ENCODE measurements at places on chromosomes 11 and 22.
A peak's percentile ranks its signal among the peaks of the same experiment; 100 is the strongest.

DNA sequence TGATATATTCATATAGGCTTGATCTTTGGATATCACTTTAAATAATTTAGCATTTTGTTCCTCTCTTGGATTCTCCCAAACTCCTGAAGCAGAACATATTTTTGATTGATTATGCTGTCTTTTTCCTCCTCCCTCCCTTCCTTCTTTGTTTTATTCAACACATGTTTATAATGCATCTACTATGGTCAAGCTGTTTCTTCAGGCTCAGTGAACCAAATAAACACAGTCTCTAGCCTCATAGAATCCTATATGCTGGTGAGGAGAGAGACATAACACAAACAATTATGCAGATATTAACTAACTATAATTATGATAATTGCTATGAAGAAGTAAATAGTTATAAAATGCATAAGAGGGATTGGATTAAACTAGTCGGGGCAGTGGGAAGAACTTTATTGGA is 1023.6 kb upstream of the RAG2 start:
- DNase-seq: no peak

GRCh38 chr11:134911514-134912180 is 499.6 kb upstream of the B3GAT1 start:
- no peak for DNase-seq

GRCh38 chr11:83122050-83122449 is 34.9 kb upstream of the PCF11 start:
- no peak for DNase-seq

DNA sequence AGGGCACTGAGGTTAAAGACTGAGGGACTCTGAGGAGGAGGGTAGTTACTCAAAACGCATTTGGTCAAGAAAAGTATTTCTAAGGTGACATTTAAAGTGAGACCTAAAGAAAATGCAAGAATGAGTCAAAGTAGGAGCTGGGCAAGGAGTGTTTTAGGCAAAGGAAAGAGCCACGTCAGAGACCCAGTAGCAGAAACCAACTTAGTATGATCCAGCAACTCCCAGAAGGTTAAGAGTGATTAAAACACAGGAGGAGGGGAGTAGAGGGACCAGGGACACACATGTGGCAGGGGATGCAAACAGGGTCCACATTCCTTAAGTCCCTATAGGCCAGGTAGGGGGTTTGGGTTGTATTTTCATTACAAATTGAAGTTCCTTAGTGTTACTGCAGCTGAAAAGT is 24.3 kb upstream of the CCDC34 start:
- DNase-seq: no peak

- no peak for DNase-seq
Measured at GRCh38 chr11:33734441-33735270, 1.6 kb downstream of the CD59 start.

DNA sequence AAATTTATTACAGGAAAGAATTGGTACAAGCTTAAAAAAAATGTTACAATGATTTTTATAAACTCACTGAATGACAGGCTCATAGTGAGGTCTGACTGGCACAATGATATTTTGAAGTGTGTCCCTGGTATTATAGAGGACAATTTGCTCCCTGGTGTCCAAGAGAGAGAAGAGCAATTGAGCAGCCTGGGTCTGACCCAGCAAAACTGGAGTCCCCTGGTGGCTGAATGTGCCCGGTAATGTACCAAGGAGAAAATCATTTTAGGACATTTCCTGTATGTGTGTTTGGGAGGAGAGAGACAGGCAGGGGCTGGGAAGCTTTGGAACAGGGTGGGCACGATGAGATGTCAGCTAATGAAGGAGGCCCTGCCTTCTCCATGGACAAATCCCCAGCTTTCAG is 125.3 kb downstream of the APOL5 start:
- peak; percentile 40 for DNase-seq

- DNase-seq: no peak
Measured at GRCh38 chr11:113683481-113684046, 22.5 kb downstream of the TMPRSS5 start.

DNA sequence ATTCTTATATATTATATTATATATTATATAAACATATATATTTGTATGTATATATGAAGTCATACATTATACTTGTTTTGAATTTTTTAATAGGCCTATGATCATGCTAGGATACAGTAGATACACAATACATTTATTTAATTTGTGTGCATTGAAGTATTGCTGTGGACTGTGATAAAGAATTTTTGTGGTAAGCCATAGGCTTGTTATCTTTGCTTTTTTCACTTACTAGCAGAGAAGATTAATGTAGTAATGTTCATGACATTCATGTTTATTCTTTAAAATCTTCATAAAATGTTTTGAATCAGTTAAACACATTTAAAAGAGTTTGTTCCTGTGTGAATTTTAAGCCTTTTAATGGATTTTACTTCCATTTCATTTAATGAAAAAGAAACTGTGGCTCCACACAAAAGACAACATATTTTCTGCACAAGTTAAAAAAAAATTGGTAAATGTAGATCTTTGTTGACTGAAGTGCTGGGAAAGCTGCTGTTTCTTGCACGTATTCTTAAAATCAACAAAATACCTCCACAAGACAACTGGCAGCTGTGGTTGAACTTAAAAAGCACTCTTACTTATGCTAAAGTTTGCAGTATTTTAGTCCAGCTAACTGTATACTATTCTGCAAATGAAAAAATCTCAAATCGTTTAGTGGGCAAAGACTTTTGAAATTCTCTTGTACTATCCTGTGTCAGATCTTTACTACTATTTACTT is 156.2 kb downstream of the TMEM135 start:
- no peak for DNase-seq

- no peak for DNase-seq
Measured at GRCh38 chr11:6504166-6504565, 7.1 kb downstream of the DNHD1 start.

DNA sequence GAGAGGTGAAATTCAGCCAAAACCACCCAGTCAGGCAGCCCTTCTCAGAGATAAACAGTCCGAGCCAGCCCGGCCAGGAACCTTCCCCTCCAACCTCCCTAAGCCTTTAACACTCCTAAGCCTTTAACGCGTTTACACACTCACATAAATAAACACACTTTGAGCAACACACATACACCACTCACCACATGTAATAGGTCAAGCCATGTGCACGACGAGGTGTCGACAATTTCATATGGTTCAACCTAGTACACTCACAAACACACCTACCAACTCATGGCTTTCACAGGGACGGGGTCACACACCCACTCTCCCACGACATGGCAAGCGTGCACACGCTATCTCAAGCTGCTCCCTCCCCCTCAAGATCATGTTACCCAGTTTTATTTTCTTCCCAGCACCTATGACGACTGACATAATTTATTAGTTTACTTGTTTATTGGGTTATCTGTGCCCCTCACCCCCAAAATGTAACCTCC is 15.5 kb downstream of the SLC43A1 start:
- DNase-seq: no peak

- DNase-seq: no peak
Measured at GRCh38 chr22:39625569-39626537, 55.3 kb downstream of the CACNA1I start.

- DNase-seq: no peak
Measured at GRCh38 chr11:130278745-130279144, 36.0 kb downstream of the ZBTB44 start.

- DNase-seq: peak; percentile 16
Measured at GRCh38 chr11:96207459-96208449, 135.2 kb downstream of the MAML2 start.

DNA sequence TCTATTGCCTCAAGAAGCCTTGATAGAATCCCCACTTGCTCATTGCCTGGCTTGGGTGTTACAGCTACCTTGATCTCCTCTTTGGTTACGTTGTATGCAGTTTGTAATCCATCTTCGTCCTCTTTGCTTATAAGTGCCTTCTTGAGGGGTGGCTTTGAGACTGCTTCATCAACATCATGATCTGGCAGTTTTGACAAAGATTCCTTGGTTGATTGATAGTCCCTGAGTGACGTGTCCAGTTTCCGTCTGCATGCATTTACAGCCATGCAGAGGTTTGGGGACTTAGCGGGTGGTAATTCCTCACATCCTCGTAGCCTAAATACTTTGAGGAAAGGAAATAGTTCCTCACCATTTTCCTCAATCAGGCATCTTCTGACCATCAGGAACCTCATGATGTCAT is 23.1 kb downstream of the NEU3 start:
- DNase-seq: no peak

GRCh38 chr22:44697423-44698141 is 4.4 kb upstream of the PRR5 start:
- DNase-seq: peak; percentile 94

DNA sequence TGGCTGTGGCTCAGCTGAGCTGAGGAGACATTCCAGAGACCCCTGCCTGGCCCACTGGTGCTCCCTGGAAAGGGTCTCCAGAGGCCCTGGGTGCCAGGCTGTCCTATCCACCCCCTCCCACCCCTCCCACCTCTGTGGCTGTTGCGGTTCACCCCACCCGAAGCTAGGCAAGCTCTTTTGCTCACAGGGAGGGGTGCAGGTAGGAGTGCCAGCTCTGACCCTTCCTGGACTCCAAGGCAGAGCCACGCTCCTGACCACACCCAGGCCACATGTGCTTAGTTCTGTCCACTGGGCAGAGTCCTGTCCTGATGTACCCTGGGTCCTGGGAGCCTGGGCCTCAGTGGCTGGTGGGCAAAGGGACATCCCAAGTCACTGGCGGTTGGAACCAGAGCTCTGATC is 16.4 kb downstream of the IL17REL start:
- no peak for DNase-seq

- no peak for DNase-seq
Measured at GRCh38 chr11:36313750-36314433, 17.8 kb downstream of the PRR5L start.

DNA sequence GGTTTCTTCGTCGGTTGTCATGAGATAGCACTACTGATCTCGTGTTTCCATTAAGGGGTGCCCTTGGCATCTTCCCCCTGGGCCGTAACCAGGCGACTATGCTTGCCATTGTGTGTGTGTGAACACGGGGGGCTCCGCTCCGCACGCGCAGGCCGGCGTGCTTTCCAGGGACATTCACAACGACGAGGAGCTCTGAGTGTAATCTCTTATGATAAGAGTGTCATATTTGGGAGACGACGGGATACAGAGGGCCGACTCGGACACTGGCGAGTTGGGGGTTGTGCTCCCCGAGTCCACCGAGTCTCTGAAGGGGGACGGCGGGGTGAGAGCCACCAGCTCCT is 170.9 kb upstream of the CTSC start:
- peak; percentile 13 for DNase-seq

- no peak for DNase-seq
Measured at GRCh38 chr11:70312401-70313357, 42.2 kb downstream of the PPFIA1 start.

- DNase-seq: no peak
Measured at GRCh38 chr22:25878933-25879332, 136.9 kb downstream of the MYO18B start.

GRCh38 chr22:44486538-44486937 is 11.5 kb downstream of the RTL6 start:
- DNase-seq: no peak

- DNase-seq: no peak
Measured at GRCh38 chr22:49468487-49469198, 359.0 kb downstream of the BRD1 start.

- DNase-seq: no peak
Measured at GRCh38 chr11:87251560-87251959, 213.8 kb downstream of the TMEM135 start.

- peak; percentile 3 for DNase-seq
Measured at GRCh38 chr11:65861533-65862183, 1.4 kb downstream of the MUS81 start.

- DNase-seq: no peak
Measured at GRCh38 chr11:126496576-126497337, 141.3 kb downstream of the ST3GAL4 start.

GRCh38 chr11:662689-663274 is 25.7 kb downstream of the DRD4 start:
- DNase-seq: peak; percentile 63

GRCh38 chr11:79431535-79431934 is 9.3 kb downstream of the TENM4 start:
- DNase-seq: no peak

DNA sequence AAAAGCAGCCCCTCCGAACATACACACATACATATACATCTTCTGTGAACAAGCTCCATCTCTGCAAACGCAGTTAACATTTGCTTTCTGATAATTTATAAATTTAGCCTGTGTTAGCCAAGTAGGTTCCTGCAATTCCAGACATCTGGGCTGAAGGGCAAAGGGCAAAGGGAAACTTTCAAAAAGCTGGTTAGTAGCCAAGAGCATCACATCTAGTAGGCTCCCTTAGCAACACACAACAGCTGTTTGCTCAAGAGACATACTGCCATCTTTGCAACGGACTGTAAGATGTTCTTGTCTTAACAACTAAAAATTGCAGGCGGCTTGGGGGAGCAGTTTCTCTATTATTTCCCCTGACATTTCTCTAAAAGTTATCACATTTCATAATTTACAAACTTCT is 134.9 kb downstream of the RBFOX2 start:
- DNase-seq: no peak

- peak; percentile 40 for DNase-seq
Measured at GRCh38 chr22:46150655-46151477, 540 bp downstream of the PPARA start.

DNA sequence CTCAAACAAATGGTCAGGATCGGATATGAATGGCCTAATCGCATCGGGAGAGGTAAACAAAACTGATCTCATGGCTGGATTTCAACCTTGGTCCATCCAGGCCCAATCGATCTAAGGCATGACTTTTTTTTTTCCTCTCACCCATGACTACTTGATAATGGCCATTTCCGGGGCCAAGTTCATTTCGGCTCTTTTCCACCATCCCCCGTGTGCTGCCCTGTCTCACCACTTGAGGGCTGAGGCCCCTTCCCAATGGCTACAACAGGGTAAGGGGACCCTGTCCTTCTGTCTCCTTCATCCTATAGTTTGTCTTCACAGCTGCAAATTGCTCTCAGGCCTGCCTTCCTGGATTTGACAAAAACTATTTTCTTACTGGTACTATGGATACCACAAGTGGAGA is 26.7 kb downstream of the GRAP2 start:
- no peak for DNase-seq

DNA sequence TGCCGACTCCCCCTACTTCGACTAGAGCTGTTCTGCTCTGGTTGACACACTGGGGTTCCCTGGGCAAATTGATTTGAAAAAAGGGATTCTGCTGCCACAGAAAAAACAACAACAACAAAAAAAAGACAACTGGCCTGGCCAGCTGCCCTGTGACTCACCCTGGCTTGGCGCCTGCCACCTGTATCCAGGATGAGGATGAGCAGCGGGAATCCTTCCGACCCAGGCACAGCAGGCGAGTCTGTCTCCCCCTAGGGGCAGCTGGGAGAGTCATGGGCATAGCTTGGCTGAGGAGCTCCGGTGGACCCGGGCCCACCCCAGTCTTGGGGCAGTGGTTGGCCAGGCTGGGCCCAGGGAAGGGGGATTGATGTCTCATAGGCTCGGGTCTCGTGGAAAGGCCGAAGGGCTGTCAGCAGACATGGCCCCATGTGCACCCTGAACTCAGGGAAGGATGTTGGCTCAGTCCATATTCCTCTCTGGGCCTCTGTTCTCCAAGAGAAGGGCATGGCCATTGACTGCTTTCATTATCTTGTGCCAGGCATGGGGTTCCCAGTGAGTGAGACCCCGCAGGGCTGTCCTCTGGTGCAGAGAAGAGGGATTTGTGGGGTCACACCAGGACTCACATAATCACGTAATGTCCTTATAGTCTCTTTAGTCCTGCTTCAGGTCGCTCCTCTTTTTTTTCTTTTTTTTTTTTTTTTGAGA is 10.4 kb upstream of the SUN2 start:
- peak; percentile 76 for DNase-seq

- DNase-seq: peak; percentile 66
Measured at GRCh38 chr11:71342951-71343827, 90.8 kb upstream of the SHANK2 start.

- DNase-seq: no peak
Measured at GRCh38 chr11:127639916-127640315, 639.3 kb upstream of the KIRREL3 start.
